ENCODE measurements at places on chromosomes 13 and 19.

GRCh38 chr13:77767413-77767812 is 69.9 kb downstream of the SLAIN1 start:
- DNase-seq: no peak

- peak; percentile 67 for DNase-seq
Measured at GRCh38 chr19:3075605-3076431, 13.5 kb upstream of the TLE5 start.

GRCh38 chr19:16851031-16851712 is 22.0 kb downstream of the SIN3B start:
- no peak for DNase-seq

DNA sequence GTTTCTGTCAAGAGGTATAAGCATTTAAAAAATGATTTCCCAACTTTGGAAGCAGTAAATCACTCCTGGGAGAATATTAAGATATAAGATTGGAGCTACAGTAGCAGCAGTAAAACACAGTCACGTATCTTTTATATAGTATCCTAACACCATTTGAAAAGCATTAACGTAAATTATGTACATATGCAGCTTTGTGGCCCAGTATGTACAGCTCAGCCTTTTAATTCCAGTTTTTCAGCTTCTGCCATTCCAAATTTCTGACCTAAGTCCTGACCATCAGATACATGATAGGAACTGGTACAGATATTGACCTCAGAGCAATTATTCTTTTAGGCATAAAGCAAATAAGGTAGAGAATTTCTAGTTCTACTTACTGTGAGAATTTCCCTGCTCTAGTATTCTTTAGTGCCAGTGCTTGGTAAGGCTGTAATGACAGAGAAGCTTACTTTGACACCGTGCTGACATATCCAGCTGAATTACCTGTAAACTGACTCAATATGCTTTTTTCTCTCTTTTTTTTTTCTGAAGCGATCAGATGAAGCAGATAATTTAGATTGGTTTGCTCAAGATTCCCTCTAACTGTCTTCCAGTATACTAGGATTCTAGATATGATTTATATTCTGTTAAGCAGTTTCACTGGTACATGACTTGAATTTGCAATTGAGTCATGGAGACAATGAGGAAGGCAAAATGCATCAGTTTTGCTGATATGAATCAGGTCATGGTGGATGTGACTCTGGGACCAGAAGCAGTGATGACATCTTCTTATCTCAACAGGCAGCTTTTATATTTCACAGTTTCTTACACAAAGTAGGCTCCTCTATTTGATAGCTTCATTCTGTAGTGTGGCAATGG is 703.6 kb downstream of the SLITRK6 start:
- no peak for DNase-seq

GRCh38 chr13:98189841-98190505 is 12.9 kb upstream of the RNF113B start:
- DNase-seq: no peak

DNA sequence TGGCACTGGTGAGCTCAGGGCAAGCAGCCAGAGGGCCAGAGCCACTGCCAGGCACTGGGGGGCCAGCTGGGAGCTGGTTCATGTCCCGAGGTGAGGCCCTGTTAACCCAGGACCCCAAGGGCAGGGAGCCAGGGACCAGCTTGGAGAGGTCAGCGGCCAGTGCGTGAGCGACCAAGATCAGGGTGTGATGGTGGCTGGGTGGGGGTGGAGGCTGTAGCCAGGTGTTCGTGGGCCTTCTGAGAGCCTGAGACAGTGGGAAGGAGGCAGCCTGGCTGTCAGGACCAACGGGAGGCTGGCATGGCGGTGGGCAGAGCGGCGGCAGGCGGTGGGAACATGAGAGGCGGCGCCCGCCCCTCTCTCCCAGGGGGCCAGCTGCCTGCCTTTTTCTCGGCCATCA is 8.1 kb upstream of the KPTN start:
- no peak for DNase-seq

Measured in H9 (cell line).